ENCODE measurements at places on chromosomes 5 and 9.
A peak's percentile ranks its signal among the peaks of the same experiment; 100 is the strongest.

GRCh38 chr5:17157916-17158529, 59.4 kb upstream of the BASP1 start:
- DNase-seq: no peak

DNA sequence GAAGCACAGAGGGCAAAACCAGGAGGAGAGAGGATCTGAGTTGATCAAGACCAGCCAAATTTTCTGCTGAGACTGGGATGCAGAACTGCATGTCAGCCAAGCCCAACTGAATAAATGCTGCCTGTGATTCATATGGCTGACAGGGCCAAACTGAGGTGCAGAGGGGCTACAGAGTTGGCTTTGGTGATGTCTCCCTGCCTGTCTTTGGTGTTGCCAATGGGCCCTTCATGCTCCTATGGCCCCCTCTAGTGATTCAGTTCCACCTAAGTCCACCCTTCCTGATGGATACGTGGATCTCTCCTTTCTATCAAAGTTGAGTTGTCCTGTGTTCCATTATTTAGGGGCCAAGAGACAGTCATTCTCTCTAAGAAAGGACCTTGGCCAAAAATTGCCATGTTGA, 163.6 kb upstream of the TLE4 start:
- no peak for DNase-seq

DNA sequence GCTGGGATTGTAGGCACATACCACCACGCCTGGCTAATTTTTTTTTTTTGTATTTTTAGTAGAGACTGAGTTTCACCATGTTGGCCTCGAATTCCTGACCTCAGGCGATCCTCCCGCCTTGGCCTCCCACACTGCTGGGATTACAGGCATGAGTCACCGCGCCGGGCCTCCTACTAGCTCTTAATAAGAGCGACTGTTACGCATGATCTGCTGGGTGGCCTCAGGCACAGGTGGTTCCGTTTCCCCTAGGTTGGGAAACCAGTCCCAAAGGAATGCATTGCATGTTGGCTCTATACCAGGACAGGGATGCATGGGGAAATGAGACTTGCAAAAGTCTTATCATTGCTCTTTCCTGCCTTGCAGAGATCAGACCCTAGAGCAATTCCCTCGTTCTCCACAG, 184.7 kb upstream of the PPP1R26 start:
- no peak for DNase-seq

GRCh38 chr5:120988491-120988890, 524.4 kb downstream of the PRR16 start:
- DNase-seq: no peak

GRCh38 chr9:132647355-132647754, 22.4 kb downstream of the DDX31 start:
- no peak for DNase-seq

- no peak for DNase-seq
Measured at GRCh38 chr9:24502206-24502937, 43.3 kb downstream of the IZUMO3 start.

GRCh38 chr5:107199756-107200155, 471.0 kb downstream of the EFNA5 start:
- no peak for DNase-seq

GRCh38 chr5:66744040-66744439, 147.8 kb downstream of the MAST4 start:
- DNase-seq: no peak

- DNase-seq: no peak
Measured at GRCh38 chr9:27929841-27930240, 356.6 kb upstream of the C9orf72 start.

GRCh38 chr5:133807348-133807747, 161.1 kb downstream of the C5orf15 start:
- DNase-seq: no peak

DNA sequence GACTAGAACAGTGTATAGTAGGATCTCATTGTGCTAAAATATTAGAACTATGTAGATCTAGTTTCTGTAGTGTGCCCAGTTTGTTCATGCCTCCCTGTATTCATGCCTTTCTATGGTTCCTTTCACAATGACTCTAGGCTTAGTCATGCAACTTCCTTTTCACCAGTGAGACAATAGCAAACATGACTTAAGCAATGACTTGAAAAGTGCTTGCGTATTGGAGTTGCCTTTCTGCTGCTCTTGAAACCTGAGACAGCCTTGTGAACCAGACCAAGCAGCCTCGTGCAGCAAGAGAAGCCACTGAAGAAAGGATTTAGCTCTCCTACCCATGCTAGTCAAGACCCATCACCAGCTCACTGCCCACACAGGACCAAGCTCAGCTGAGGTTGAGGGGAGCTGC, 294.5 kb upstream of the TAS2R1 start:
- no peak for DNase-seq

GRCh38 chr5:59104400-59105127, 521.7 kb downstream of the RAB3C start:
- no peak for DNase-seq

DNA sequence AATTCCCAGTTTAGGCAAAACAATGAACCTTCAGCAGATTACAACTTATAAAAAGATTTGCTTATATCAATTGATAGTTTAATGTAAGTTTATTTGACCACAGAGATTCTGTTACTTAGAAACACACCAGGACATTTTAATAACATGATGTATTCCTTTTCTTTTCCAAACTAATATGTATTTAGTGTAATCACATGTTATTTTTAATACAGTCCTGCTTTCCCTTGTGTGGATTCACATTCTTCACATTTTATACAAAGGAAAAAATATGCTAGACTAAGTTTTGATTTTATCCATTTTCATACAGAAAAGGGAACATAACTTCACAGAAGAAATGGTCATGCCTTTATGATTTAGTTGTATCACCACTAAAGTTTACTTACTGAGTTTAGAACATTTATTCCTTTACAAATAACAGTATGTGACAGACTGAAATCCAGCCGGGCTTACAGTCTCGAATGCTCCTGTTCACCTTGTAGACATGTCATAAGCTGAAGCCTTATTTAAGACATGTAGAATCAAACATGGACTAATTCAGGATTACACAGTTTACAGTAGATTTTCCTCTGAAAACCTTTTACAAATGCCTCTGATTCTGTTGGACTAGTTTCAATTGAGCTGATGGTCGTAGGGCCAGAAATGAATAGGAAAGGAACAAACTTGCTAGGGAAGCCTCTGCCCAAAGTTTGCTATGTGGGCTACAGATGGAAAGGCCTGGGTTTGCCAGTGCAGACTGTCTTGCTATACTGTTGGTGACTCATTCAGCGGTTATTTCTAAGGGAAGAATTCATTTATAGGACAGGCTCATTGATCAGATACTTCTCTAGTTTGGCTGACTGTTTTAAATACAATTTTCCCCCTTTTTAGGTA, 6.6 kb upstream of the ASPN start:
- no peak for DNase-seq

DNA sequence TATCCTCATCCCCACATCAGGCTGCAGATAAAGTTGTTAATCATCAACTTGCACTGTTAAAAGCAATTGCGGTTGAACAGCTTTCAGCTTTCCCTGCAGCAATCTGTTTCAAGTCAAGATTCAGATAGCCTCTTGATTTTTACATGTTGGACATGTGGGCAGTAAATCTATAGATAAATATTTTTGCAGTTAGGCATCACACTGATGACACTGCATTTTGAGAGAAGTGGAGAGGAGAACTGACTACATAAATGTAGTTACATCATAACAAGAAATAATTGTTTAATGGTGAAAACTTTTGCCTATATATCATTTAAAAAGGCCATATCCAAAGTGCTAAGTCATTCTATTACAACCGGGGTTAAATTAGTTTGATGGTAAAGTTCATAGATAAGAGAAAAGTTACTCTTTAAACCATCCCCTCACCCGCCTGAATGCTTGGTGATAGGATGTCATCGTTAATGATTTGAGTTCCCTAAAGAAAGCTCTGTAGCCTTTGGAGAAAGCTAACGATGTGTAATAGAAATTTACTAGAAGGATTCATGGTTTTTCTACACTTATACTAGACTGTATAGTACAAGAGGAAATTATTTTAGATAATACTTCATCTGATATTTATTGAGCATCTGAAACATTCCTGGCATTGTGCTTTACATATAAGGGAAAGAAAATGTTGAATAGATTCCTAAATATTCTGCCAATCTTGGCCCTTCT, 30.8 kb upstream of the ALDH1A1 start:
- no peak for DNase-seq

- no peak for DNase-seq
Measured at GRCh38 chr5:173399851-173400250, 71.6 kb upstream of the STC2 start.

DNA sequence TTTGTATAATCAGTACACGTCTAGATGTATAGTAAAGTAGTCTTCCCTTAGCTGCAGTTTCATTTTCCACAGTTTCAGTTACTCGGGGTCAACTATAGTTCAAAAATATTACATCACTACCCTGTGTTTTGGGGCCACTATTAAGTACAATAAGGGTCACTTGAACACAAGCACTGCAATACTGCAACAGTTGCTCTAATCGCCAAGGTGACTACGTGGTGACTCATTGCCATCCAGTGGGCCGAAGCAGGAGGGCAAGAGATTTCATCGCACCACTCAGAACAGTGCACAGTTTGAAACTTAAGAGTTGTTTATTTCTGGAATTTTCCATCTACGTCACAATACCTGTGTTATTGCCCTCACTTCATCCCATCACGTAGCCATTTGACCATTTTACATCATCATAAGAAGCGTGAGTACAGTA, at the start of gene ARL14EPL:
TSS of gene ARL14EPL (plus strand) at position 379 of the 424 bp plus-strand sequence. CDS start 18,994 bp downstream, outside the sequence.
- no peak for DNase-seq

- no peak for DNase-seq
Measured at GRCh38 chr9:125412166-125412565, 150.5 kb downstream of the GAPVD1 start.

DNA sequence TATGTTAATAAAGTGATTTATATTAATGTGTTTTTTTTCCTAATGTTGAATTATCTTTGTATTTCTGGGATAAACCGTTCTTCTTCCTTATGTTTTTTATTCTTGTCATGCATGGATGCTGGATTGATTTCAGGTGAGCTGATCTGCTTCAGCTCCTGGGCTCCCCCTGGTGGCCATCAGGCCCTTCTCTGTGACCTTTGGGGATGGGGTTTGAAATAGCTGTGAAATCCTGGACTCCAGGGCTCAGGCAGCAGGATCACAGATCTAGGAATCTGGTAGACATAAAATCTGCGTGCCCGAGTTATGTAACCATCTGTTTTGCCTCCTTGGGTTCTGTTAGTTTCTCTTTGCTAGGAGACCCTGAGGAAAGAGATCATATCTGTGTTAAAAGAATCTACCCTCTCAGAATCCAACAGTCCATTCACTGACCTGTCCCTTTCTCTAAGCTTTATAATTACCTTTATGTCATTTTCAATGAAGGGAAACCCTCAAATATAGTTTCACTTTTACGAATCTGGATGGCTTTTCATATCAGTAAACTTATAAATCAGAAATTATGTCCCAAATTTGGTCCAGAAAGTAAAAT, 12.2 kb upstream of the OR13J1 start:
- peak; percentile 59 for DNase-seq

GRCh38 chr5:124951661-124952060, 205.2 kb upstream of the ZNF608 start:
- DNase-seq: no peak

DNA sequence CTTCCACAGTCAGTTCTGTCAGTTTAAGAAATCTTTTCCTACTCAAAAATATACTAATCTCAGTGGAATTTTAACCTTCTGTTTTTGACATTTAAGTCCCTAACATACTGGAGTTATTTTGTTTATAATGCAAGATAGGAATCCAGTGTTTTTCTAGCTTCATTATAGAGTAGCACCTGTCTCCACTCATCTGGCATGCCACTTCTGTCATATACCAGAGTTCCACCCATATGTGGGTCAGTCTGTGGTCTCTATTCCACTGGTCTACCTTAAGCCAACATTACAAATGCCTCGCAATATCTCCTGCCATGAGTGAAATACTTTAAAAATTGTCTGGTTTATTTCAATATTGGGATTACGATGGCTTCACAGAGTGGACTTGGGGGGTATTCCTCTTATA, 42.9 kb downstream of the RNF145 start:
- DNase-seq: no peak

GRCh38 chr9:94864862-94865509, 138.5 kb downstream of the AOPEP start:
- no peak for DNase-seq

GRCh38 chr9:17757816-17758215, 178.9 kb downstream of the SH3GL2 start:
- no peak for DNase-seq

DNA sequence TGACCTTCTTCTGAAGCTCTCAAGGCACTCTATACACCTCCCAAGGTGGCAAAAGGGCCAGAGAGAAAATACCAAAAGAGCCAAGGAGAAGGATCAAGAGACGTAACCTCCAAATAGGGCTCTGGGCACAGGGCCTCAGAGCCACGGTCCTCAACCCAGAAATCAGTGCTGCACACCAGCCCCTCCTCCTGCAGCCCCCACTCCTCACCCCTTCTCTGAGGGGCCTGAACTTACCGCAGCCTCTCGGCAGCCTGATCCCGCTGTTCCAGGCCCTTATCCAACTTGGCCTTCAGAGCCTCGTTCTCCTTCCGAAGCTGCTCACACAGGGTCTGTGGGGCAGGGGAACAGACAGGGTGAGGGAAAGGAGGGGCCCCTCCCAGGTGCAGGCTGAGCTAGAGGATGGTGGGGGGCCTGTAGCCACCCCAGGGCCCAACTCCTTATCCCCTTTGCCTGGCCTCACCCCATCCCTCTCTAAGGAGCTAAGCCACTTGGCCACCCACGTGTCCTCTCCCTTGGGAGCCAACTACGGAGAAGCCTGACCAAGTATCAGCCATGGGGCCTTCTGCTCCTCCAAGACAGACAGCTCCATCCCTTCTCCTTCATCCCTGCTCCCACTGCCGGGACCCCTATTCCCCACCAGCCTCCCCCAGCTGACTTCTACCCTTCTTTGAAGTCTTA, 28.8 kb downstream of the TNIP1 start:
- DNase-seq: no peak

DNA sequence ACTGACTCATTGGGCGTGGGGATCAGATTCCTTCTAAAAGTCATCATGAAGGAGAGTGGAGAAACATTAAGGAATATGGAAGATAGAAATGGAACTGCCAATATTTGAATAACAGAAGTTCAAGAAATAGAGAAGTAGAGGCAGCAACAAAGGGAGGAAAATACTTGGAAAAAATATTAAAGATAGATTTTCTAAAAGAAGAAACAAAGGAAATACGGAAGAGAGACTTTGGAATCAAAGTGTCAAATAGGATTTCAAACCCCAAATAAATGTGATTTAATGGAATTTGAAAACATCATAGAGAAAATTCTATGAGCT, 605.1 kb upstream of the KLF4 start:
- DNase-seq: no peak

- no peak for DNase-seq
Measured at GRCh38 chr5:54524704-54525103, 7.1 kb downstream of the SNX18 start.

DNA sequence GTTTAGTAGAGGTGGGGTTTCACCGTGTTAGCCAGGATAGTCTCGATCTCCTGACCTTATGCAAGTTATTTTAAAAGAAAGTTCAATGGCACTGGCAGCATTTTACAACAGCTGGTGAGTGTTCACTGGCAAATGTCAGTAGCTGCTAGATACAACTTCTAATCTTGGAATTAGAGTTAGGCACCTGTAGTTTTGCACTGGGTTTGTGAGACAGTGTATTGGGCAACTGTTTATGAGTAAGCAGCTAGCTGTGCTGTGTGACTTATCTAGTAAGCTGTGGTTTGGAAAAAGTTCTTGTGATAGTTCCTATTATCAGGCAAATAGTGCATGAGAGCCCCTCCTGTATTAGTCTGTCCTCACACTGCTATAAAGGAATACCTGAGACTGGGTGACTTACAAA, 61.5 kb downstream of the UBE2QL1 start:
- no peak for DNase-seq
